ENCODE measurements at places on chromosomes 16 and 17. TPM values are rescaled to one million over a fixed set of nuclear protein-coding genes. Genes with fewer than 3 reads are reported as not detected.

AANAT gene
- total RNA-seq: not detected

TOM1L2 gene
- 69.7 TPM for total RNA-seq

DNA sequence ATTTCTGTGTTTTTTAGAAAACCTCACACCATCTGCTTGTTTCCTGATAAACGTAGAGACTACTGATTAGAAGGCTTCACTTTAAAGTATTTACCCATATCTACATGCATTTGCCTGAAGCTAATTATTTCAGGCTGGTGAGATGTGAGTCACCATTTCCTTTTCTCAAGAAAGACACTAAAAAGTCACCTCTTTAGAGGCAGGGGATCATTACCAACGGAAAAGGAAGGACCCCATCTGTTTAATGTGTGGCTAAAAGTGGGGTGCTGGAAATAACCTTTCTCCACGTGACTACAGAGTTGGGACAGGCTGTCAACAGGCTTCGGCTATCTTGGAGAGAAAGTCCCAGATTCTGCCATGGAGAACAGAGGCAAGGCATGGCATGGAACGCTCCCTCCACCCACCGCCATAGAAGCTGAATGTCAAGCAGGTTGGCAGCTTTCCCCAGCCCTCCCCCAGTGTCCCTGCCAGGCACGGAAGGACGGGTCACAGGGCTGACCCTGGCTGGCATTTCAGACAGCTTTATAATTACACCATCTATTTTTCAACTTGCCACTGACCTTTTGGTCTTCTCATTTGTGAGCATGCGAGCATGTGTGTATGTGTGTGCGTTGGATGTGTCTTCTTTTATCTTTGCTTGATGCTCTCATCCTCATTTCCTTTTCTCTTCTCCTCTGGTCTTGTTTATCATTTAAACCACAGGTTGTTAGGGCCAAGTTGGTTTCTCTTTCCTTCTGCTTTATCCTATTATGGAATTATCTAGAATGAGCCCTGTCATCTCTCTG, 157.0 kb downstream of the CPPED1 start:
- no peak for DNase-seq

- DNase-seq: no peak
Observed at GRCh38 chr17:50931144-50931908, 65.2 kb upstream of the TOB1 start.

DNA sequence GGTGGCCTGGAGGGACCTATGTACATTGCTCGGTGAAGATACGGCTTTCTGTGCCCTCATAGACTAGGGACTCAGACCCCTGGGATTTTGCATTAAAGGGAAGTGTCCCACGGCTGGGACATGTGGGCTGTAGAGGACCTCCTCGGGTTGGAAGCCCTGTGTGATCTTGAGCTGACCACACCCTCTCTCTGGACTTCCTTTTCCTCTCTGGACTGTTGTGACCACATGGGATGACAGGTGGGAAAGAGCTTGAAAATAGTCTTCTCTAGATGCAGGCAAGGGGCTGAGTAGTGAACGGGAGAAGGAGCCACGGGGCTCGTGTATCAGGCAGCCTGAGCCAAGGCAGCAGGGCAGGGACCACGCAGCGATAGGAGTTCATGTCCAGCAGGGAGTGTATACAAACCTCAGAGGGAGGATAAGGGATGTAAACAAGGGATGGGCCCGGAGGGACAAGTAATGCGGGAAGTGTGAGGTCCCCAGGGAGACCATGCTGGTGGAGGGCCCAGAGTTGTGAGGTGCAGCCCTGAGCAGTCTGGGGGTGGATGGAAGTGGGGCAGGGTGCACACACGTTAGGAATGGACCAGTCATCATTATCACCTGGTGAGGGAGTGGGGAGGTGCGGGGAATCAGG, 4.5 kb upstream of the SLC4A1 start:
- DNase-seq: no peak

GRCh38 chr17:19409509-19409908, 1.5 kb upstream of the RNF112 start:
- DNase-seq: no peak

- no peak for DNase-seq
Observed at GRCh38 chr17:27521281-27522027, 65.2 kb downstream of the KSR1 start.

DNA sequence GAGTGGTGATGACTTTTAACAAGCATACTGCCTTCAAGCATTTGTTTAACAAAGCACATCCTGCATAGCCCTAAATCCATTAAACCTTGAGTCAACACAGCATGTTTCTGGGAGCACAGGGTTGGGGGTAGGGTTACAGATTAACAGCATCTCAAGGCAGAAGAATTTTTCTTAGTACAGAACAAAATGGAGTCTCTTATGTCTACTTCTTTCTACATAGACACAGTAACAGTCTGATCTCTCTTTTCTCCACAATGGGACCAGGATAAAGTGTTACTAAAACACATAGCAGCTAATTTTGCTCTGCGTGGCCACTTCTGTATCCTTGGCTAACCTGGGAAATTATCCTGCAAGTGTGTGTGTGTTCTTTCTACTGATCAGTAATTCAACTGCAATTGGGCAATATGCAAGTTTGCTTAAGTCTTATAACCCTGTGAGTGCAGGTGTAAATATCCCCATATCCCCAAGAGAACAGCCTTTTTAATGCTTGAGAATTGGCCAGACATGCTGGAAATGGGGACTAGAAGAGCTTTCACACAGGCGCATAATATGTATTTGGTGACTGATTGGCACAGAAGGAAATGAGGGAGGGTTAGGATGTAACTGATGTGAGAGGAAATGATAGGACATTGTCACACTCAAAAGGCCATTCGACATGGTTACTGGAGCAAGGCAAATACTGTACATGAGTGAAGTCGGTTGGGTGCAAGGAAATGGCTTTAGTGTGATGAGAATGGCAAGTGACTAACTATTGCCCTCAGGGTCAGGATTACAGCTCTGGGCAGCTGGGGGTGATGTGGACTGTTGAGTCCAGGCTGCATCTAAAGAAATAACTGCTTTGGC, 10.8 kb upstream of the ANKS4B start:
- DNase-seq: peak; percentile 3

- DNase-seq: no peak
Observed at GRCh38 chr16:86343796-86344585, 166.3 kb upstream of the FOXF1 start.

DNA sequence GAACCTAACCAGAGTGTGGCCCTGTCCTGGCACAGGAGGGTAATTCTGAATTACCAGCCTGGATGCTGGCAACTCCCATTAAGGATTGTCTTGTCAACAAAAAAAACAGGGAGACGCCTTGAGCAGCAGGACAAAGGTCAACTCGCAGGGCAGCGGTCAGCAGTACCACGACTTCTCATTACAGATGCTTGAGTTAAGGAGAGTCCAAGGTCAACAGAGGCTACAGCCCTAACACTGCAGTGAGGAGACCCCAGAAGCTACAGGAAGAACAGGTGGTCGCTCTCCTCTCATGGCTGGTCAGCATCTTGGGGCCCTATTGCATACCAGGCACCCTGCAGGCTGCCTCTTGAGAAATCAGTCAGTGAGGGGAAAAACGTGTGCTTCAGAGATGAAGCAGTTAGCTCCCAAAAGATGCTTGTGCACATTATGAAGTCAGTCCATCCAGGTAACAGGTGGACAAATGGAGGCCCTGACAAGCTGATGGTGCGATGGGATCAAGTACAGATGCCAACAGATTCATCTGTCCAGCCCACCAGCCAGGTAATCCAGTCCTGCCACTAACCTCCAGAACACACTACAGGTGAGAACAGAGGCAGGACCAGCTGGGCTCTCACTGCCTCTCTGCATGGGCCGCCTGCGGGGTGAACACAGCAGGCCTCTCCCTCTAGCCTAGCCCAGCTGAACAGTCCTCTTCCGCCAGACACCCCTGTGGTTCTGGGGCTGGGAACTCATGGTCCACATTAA, 4.2 kb downstream of the CSNK1D start:
- no peak for DNase-seq

GRCh38 chr16:65663774-65664173, 541.9 kb upstream of the CDH11 start:
- no peak for DNase-seq

DNA sequence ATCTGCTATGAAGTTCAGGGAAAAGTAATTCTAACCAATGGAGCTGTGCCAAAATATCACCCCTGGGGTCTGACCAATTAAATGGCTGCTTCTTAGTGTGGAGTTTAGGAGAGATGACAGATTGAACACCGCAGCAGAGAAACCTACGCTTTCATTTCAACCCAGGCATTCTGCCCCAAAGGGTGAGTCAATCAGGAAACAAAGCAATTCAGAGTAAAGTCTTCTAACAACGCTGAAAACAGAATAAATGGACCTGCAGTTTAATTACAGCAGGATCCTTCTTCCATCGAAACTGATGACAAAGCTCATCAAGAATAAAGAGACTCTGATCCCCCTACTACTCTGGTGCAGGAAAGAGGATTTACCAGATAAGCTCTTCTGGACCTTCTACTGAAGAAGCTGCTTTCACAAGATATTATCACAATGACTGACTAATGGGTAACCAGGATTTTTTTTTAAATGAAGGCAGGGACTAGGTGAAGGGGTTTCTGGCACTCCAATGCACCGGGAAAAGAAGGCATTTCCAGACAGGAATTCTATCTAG, 16.7 kb downstream of the RFFL start:
- no peak for DNase-seq

DNA sequence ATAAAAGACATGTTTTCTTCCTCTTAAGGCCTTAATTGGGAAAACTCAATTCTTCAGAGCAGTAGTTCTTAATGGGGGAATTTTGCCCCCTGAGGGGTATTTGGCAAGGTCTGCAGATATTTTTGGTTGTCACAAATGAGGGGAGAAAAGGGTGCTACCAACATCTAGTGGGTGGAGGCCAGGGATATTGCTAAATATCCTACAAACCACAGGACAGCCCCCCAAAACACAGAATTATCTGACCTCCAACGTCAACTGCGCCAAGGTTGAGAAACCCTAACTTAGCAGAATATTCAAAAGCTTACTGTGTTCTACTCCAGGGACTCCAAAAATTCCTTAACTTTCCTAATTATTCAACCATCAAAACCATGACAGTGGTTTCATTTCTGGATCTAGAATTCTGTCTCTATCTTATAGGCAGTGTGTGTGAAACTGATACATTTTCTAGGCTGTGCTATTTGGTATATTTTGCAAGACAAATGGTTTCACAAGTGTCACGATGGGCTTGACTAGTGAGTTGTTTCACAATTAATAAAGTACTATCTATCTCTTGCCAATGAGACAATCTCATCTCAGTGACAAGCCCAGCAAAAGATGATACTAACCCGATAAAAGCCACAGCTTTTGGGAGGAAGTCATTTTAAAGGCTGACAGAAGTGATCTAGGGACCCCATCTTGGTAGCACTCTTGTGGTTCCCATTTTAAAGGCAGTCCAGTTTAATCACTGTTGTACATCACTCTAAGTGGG, 14.7 kb downstream of the TXNDC11 start:
- no peak for DNase-seq

DNA sequence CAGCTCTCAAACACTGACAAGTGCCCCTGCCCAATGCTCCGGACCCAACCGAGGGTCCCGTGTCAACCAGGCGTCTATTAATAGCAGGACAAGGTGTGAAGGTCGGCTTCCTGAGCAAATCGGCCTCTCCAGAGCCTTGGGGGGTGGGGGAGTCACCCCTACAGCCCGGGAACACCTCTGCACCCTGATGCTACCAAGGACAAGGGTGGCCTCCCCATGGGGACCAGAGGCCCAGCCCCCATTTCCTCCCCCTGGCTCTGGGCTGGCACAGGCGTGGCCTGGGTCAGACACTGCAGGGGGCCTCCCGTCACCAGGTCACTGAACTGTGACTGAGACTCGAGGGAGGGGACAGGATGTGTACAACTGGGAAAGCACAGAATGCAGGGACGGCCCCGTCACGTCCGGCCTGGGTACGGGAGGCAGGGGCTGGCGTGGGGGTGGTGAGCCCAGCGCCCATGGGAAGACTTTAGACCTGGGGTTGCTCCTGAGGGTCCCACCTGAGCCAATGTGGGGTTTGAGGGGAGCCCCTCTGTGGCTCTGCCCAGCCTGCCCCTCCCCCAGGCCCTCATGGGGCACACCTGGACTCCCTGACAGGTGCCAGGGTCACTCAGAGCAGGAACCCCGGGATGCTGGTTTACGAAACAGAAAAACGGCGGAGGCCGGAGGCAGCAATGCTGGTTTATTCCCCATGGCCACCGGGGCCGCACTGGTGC, 579 bp upstream of the CYBA start:
- no peak for DNase-seq

GRCh38 chr16:68144008-68144407, 58.8 kb downstream of the NFATC3 start:
- DNase-seq: no peak

DNA sequence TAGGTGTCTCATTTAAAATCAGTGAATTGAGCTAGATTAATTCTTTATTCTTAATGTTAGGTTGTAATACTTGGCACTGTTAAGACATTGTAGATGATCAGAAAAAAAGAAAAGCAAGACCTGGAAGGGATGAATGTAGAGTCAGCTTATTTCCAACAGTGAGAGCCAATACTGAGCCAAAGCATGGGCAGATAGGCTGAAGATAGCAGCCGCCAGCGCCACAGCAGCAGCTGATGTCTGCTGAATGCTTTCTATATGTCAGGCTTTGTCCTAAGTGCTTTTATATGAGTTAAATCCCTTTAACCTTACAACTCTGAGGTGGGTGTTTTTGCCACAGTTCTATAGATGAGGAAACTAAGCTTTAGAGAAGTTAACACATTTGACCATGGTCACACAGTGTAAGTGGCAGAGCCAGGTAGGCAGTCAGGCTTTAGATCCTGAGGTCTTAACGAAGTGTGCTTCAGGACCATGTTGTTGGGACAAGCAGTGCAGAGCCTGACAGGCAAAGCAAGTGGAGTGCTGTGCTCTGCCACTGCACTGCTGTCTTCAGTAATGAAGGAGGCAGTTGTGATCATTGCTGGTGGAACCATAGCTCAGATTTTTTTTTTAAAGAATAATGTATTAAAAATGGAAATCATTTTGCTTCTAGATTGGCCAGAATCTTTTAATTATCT, 25.9 kb downstream of the TNRC6A start:
- DNase-seq: no peak

DNA sequence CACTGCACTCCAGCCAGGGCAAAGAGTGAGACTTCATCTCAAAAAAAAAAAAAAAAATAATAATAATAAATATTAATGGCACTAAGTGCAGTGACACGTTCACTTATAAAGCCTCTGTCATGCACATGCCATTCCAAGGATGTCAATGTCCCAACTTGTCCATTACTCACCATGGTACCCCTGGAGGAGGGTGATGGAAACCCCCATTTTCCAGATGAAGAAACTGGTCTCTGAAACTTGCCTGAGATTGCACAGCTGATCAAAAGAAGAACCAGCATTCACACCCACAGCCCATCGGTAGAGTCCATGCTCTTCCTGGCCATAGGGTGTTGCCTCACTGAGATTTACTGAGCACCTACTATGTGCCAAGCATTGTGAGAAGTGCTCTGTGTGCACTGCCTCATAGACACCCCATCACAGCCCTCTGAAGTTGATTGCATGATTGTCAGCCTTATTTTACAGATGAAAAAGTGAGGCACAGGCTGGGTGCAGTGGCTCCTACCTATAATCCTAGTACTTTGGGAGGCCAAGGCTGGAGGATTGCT, 123.7 kb downstream of the ABCC1 start:
- no peak for DNase-seq

DNA sequence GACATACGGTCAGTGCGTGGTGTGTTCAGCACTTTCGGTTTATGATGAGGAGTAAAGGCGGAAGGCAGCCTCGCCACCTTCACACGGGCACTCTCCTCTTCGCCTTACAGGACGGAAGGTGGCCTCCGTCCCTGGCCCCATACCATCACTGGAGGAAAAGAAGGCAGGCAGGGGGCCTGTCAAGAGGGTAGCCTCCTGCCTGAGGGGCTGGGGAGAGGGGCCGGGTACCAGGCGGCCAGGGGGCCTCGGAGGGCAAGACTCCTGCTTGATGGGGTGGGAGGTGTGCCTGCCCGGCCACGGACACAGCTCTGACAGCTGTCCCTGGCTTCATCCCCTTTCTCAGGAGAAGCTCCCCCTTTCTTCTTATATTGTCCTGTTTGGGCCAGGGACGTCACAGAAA, 15.6 kb upstream of the SLC38A8 start:
- no peak for DNase-seq
